Myocyte (in vitro differentiated cells): ENCODE measurements at places on chromosomes 2 and 18.
A peak's percentile ranks its signal among the peaks of the same experiment; 100 is the strongest.

- DNase-seq = no peak
These were observed 221.9 kb downstream of the DYSF start for GRCh38 chr2:71675296-71675695.

DNA sequence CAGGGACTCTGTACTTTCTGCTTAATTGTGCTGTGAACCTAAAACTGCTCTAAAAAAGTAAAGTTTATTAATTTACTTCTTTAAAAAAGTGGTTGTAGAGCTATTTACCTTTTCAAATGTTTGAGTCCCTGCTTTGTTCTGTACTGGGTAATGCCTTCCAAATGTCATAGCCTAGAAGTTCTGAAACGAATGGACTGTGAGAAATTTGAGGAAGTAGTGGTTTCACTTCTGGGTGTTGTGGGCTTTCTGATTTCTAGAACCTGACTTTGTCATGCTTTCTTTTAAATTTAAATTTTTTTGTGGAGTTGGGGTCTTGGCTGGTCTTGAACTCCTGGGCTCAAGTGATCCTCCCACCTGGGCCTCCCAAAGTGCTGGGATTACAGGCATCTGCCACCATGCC, 44.6 kb downstream of the SMAD4 start:
- no peak for DNase-seq

- DNase-seq = no peak
These were observed 73.9 kb upstream of the LPIN2 start for GRCh38 chr18:3086871-3087270.

DNA sequence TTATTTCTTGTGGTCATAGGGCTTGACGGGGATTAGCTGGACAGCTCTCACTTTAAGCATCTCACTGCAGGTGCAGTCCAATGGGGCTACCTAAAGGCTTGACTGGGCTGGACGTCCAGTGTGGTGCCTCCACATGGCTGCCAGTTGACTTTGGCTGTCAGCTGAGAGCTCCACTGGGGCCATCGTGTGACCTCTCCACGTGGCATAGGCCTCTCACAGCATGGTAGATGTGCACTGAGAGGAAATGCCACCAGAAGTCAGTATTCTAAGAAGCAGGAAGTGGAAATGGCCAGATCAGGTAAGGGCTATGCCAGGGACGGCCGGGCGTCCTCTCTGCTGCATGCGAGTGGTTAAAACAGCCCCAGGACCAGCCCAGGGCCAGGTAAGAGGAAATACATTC, 105.2 kb upstream of the TWIST2 start:
- DNase-seq = no peak

GRCh38 chr2:191151331-191151730, 537 bp upstream of the STAT4 start:
- no peak for DNase-seq

DNA sequence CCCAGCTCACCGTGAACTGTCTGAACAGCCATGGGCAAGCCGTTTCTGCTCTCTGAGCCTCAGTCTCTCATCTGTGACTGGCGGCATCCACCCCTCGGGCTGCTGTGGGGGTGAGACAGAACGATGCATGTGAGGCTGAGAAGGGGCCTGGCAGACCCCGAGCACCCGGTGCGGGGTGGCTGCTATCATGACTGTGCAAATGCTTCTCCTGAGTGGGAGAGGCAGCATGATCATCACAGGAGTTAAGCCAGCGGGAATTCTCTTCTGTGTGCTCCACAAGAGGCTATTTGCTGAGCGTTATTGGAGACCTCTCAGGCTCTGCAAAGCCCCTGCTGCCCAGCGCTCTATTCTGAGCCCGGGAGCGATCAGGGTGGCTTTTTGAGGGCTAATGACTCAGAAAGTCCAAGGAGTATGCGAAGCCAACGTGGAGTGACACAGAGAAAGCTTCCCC, 45.8 kb upstream of the ID2 start:
- DNase-seq = no peak

GRCh38 chr18:39571511-39571910, 2005.9 kb upstream of the CELF4 start:
- peak; percentile 21 for DNase-seq

DNA sequence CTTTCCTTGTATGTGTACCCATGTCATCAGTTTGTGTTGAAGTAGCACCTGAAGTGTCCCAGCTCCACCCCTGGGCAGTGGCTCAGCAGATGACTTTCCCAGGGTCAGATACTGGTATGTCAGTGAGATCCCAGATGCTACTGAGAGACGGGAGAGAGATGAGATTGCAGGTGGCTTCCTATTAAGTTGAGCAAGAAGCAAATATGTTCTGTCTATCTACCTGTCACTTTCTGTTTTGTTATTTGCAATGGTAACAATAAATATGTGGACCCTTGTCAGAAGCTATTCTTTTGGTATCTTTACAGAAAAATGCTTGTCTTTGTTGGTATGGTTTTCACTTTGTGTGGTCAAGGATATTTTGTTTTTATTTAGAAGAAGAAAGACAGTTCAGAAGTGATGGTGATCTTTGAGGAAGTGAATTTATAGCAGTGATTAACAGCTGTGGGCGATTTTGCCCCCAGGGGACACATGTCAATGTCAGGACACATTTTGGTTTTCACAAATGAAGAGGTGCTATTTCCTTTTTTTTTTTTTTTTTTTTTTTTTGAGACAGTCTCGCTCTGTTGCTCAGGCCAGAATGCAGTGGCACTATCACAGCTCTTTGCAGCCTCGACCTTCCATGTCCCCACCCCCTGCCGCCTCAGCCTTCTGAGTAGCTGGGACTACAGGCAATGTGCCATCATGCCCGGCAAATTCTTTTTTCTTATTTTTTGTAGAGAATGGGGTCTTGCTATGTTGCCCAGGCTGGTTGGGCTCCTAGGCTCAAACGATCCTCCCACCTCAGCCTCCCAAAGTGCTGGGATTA, 21.4 kb downstream of the MGAT5 start:
- no peak for DNase-seq

- no peak for DNase-seq
These were observed 70.5 kb downstream of the ZNF236 start for GRCh38 chr18:76892832-76893231.

DNA sequence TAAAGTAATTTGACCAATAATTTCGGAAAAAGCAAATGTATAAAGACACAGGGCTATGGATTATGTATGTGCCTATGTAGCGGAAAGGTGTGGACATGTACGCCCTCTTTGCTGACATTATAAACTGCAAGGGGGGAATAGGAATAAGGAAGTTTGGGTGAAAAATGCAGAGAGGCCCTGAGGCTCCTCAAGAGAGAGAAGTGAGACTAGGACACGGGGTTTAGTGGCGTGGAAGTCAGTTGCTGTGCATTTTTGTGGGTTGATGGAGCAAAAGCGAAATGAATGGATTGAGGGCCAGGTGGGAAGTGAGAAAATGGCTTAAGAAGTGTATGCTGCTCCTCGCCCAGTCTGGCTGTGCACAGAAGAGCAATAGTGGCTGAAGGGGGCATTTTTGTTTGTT, 96.2 kb upstream of the B3GNT7 start:
- peak; percentile 31 for DNase-seq

DNA sequence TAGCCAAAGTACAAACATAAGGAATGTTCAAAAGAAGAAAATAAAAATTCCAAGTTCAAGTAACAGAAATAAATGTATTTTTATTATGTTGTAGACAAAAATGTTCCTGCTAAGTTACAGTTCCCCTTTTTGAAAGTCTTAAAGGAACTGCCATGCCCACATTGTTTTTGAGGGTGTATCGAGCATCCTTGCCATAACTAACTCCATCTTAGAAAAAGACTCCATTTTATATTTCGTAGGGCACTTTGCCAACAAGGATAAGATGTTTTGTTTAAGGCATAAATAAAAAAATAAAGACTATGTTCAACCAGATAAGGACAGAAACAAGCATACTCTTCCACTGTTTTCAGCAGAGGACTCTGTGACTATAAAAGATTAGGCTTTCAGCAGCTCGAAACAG, 67.3 kb downstream of the TMEM237 start:
- DNase-seq = no peak

DNA sequence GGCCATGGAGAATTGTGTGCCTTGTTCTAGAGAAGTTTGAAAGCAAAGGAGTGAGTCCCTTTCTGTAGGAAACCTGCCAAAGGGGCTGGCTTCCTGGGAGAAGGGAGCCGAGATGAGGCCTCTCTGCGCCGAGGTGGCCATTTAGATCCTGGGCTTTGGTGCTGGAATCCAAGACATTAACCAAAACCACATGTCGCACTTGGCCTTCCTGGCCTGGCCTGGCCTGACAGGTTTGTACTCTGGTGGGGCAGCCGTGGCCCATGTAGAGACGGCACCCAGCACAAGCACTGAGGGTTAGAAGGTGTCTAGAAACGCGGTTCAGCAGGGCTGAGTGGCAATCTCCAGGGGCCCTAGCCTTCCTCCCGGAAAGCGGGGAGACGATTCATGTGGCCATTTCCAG, 7.1 kb downstream of the CNNM3 start:
- no peak for DNase-seq

DNA sequence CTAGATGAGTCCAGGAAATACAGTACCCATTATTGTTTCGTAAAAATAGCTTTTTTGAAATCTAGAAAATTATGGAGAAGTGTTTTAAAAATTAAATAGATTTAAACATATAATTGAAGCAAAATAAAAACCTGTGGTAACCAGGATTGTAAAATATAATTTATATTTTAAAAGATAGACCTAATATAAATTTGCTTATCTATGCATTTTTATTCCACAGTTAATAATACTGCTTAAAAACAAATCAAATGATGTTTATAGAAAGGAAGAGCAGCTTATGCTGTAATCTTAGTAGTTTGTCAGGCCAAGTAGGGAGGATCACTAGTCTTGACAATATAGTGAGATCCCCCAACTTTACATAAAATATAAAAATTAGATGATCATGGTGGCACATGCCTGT, 388.9 kb upstream of the CNTNAP5 start:
- DNase-seq = no peak

- peak; percentile 0 for DNase-seq
These were observed 170.6 kb upstream of the SPHKAP start for GRCh38 chr2:228352048-228352447.

DNA sequence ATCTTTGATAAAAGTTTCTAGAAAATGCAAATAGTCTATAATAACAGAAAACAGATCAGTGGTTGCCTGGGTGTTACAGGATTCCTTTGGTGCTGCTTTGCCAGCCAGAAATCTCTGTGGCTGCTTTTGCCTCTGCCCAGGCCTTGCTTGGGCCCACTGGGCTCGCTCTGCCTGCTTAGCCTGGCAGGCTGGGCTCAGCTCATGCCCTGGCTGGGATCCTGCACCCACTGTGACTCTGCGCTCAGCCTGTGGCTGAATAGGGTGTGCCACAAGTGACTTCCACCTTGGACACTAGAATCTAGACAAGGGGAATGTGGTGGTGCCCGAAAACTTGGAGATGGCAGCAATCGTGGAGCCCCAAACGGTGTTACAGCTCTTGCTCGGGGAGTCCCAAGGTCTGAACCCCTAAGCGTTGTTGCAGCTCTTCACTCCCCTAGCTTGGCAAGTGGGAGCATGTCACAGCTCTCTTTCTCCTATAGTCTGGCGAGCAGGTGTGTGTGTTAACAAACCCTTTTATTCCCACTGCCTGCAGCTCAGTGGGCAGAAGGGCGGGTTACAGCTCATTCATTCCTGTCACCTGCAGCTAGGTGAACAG, 50.9 kb downstream of the FBXO48 start:
- no peak for DNase-seq

DNA sequence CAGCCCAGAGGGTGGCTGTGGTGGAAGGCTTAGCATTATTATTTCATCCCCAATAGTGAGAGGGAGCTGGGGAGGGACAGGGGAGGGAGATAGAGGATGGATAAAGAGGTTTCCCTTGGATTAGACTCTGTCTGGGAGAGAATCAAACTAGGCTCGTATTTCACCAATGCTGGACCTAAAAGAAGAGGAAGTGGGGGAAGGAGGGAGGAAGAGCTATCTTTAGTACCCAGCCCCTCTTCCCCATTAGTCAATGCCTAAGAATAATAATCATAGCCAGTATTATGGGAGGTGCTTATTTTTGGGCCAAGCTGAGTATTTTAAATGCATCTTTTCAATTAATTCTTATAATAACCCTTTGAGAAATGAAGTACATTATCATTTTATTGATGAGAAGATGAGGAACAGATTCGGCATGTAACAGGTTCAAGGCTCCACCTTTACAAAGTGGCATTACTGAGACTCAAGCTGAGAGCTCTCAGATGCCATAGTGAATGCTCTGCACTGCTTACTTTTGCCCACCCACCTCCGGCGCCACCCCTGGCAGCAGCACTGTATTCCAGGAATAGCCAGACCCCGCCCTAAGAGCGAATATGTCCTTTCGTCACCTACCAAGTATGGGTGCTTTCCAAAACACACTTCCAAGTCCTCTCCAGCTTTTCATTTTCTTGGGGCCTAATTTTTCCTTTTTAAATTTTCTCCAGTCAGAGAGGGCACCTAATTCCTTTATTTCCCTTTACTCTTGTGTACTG, 21.0 kb downstream of the PAX8 start:
- peak; percentile 68 for DNase-seq

DNA sequence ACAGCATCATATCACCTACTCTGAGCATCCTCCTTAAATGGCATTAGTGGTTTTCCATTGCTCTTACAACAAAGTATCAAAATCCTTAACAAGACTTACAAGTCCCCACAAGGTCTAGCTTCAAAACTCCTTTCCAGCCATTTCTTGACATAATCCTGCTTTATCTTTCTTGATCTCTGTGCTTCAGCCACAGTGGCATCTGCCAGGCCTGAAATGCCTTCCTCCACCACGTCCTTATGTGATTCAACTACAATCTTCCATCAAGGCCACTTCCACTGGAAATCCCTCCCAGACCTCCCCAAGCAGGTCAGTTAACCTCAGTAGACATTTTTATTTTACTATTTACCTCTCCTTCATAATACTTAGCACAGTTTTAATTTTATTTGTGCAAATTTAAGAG, 83.8 kb upstream of the CCDC150 start:
- no peak for DNase-seq

- peak; percentile 39 for DNase-seq
These were observed 433 bp downstream of the SH3RF3 start for GRCh38 chr2:109129356-109129920.

DNA sequence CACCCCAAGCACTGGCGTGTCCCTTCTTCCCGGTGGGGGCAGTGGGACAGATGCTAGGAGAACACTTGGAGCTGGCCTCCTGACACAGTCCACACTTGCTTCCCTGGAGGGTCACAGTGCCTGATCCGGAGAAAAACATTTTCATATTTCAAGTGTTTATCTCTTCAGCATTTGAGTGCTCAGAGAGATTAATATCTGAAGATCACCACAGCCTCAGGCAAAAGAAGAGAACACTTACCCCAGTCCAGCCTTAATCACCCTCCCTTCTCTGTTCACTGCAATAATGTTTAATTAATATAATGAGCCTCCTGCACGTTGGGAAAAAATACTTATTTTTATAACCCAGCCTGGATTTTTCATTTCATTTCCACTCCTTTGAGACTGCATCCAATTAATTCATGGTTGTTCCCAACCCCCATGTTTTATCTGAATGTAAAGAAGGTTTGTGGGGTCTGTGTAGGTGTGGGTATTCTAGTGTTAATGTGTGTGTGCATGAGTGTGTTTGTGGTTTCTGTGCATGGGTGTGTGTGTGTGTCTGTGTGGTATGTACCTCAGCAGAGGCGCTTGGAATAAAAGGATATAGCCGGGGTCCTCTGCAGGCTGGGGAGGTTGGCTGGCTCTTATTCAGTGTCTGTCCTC, 72.1 kb downstream of the NRP2 start:
- DNase-seq = peak; percentile 43
